ENCODE measurements at places on chromosomes 1 and 21.

GRCh38 chr1:31234870-31235269 lies 4.8 kb downstream of the NKAIN1 start:
- no peak for DNase-seq

DNA sequence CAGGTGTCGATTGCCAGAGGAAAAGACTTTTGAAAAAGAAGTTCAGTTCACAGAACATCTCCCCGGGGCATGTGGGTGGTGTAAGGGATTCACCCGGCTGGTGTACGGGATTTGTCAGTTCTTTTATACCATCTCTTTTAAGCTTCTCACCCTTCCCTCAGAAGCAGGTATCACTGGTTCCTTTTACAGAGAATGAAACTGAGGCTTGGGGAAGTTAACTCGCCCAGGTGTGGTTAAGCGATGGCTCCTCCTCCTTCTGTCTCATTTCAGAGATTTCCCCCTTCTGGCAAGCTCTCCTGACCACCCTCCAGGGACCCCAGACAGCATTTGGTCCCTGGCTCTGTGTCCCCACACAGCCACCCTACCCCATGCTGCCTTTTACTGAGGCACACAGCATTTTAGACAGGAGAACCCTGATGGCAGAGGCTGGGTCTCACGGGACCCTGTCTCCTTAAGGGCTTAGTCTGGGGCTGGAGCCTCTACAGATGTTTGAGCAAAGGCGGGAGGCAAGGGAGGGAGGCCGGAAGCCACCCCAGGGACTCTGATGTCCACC lies 2.8 kb upstream of the ECE1 start:
- no peak for DNase-seq

DNA sequence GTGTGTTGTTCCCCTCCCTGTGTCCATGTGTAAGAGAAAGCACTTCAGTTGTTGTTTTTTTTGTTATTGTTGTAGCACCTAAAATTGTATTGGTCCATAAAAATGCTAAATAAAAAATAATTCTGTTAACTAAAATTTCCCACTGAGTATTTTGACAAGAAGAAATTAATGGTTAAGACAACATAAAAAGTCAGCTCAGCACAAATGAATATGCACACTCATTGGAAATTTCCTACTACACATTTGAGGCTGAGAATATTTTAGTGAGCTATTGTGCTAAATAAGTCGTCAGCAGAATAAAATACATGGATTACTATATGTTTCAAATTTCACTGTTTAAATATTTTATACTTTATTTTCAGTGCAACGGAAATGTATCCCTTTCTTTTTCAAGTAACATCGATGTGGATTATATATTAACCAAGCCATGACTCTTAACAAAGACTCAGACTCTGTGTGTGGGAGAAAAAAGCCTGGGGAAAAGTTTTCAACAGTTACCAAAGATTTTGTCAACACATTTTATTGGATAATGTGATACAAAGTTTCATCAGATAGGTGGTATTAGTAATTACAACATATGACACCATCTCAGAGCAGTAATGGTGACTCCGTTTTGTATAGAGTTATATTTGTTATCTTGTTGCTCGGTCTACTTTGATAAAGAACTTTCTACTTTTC lies 63.4 kb downstream of the LYPLAL1 start:
- peak; percentile 35 for DNase-seq

GRCh38 chr1:13757693-13758092 lies 57.7 kb downstream of the PRDM2 start:
- no peak for DNase-seq

DNA sequence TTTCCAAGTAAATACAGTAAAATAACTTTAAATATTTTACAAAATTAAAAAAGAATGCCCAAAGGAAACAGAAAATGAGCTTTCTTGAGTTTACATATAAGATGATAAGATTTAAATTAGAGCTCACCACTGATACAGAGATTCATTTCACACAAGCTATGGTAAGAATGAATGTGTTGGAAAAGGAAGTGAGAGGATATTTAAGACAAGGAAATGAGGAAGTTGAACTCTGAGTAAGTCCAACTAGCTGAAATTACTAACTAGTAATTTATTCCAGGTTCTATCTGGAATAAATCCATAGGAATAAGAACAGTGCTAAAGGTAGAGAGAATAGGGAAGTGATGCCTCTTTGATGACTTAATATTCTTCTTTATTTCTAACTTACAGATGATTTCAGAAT lies 42.4 kb downstream of the FNBP1L start:
- DNase-seq, result no peak

DNA sequence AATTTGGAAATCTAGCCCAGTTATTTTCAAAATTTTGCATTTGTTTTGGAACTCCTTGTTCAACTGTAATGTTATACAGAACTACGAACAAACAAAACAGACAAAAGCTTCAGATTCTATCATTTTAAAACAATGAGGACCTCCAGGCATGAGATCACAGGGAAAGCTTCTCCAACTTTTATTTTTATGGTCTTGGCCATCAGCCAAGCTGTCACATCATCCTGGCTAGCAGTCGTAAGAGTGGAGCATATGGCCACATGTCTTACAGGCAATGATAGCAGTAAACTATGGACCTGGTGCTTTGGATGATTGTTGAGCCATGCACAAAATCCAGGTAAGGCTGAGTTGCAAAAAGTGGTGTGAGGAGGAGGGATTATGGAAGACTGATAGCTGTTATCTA lies 299.6 kb downstream of the LMX1A start:
- DNase-seq, result no peak

- DNase-seq, result no peak
These were observed 7.1 kb upstream of the DDI2 start for GRCh38 chr1:15610167-15610566.

DNA sequence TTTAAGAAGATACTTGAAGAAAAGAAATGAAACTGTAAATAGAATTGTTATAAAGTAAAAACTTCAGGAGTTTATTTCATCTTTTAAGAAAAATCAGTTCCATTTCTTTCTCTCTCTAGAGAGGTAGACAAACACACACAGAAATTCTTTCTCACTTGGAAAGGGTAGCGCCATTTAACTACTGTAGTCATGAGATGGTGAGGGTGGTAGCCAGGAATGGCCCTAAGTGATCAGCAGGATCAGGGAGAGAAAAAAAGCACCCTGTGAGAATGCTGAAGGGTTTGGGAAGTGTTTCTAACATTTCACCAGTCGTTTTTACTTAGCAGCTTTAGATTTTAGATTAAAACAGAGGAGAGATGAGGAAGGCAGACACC lies 205.7 kb upstream of the RUNX1 start:
- no peak for DNase-seq

- DNase-seq, result no peak
These were observed 27.7 kb upstream of the HAO2 start for GRCh38 chr1:119340861-119341261.

DNA sequence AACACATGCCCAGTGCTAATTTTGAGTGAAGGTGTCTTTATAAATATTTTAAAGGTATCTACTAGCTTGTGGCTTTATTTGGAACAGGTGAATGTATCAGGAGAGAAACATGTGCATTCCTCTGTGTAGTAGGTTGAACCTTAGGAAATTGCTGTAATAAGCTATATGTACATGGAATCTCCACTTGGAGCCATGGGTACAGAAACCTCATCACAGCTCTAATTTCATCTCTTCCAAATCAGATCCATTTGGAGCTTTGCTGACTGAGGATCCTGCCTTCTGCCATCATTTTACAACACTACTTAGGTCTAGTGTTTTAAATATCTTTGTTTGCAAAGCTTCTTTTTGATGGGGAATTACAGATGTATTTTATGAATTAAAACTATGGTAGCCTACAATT lies 2.1 kb downstream of the KCNK2 start:
- DNase-seq, result no peak

DNA sequence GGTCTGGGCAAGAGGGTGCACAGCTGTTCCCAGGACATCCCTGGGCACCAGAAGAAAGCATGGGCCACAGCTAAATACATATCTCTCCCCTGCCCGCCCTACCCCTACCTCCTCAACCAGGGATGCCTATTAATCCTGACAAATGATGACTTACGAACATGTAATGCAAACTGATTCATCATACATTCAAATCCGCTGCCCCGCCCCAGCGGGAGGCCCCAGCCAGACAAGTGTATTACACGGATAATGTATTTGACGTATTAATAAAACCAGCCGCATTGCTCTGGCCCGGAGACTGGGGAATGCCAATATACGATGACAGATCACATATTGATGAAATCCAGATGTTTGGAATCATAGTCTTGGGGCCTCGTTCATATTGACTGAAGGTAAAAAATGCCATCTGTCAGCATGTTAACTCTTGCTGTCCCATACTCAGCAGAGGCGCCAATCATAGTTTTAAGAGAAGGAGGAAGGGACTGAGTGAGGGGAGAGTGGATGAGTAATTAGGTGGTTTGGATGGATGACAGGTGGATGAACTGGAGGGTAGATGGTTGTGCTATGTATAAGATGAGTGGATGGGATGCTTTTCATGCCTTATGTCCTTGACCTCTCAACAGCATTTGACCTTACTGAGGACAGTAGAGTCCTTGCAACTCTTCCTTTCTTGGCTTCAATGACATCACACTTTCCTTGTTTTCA lies 68.2 kb downstream of the TMEM53 start:
- no peak for DNase-seq

GRCh38 chr1:159171254-159171687 lies at the start of gene CADM3:
Gene CADM3, plus strand, starts transcription at chr1:159171615. Its CDS starts 151 bp downstream, at chr1:159171766.
- DNase-seq, result no peak

GRCh38 chr1:181801617-181802016 lies 259.9 kb downstream of the ZNF648 start:
- DNase-seq, result no peak

- DNase-seq, result no peak
These were observed 281.9 kb upstream of the ADAMTS5 start for GRCh38 chr21:27248814-27249213.

Measured in HuH-7 (cell line).